ENCODE measurements at places on chromosomes 1 and 21. TPM values are rescaled to one million over a fixed set of nuclear protein-coding genes. Genes with fewer than 3 reads are reported as not detected.

Gene MEX3A
- total RNA-seq = 2.2 TPM

Gene TBX15
- total RNA-seq = not detected

Gene CCDC30
- total RNA-seq = 1.2 TPM

Gene LRRC71
- 0.24 TPM for total RNA-seq

Data from A549 treated with ZK216348 at 1 μM for 4 hours (cell line).